Stimulated activated naive CD4-positive, alpha-beta T cell treated with Interleukin-2 at 50 U/mL for 16 hours (primary cell): ENCODE measurements at places on chromosomes 12 and 14.

DNA sequence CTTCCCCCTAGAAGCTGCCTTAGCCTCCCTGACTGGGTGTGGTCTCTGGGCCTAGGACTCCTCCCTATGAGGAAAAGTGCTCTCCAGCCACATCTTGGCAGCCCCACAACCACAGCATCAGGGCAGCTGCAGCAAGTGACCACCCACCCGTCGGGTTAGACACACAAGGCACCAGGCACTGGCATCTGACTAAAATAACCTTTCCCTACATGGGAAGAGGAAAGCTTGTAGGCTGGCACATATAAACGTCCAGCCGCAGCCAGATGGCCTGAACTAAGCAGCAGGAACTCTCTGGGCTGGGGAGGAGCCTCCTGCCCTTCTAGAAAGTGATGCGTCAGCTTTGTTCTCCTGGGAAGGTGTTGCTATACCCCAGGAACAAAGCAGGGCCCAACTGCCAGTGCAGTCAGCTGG is 328.7 kb downstream of the DPF3 start:
- no peak for DNase-seq

DNA sequence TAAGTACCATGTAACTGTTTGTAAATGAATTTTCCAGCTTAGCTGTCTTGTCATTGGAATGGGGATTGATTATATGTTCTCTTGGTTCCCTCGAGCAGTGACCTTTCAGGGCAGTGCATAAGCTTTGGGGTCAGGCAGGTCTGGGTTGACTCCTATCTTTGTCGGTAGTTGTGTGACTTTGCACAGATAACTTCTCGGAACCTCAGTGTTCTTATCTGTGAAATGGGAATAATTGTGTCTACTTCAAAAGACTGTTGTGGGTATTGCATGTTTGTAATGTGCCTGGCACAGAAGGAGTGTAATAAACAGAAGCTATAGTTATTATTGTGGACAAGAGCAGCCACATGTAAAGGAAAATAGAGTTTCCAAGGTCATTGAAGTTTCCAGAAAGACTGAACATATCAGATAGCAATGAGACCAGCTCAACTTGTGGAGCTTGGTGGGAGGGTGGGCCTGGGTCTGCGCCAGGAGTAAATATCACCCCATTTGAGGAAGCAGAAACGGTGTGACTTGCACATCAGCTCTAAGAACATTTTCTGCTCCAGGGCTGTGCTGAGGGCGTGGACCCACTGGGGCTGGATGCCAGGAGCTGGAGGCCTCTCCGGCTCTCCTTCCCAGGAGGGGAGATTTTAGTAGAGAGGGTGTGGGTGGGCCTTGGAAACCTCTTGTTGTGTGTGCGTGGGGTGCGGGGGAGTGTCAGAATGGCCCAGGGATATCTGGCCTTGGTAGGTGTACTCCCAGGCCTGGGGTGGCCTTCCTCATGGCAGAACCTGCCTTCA is 19.7 kb downstream of the FOS start:
- DNase-seq: no peak

- DNase-seq: no peak
Measured at GRCh38 chr14:91406451-91406850, 11.2 kb downstream of the CCDC88C start.

DNA sequence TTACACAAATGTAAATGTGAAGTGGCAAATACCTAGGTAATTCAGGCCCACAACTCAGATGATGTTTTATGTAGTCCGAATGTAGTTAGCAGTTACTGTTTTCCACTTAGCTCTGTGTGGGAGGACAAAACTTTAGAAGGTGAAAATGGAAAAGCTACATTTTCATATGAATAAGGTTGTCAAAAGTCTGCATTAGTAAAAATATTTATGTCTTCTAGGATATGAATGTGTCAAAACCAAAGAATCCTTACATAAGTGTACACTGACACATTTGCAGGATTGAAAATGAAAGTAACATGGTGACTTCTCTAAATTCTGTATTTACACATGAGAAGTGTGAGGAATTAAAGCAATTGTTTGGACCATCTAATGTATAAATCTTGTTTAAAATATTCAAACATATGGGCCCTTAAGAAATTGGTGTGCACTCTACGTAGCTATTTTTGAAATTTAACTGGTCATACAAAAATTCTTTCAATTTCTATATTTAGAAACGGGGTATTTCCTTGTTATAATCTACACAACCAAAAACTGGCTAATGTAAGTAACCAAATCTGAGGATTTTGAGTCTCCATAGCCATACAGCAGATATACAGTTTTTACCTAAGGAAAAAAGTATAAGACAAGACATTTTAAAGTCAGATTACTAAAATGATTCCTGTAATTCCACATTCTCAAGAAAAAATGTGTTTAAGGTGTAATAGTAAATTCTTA is 5.4 kb downstream of the CDKN1B start:
- DNase-seq: no peak

GRCh38 chr12:43655586-43655985 is 103.0 kb downstream of the PUS7L start:
- no peak for DNase-seq

DNA sequence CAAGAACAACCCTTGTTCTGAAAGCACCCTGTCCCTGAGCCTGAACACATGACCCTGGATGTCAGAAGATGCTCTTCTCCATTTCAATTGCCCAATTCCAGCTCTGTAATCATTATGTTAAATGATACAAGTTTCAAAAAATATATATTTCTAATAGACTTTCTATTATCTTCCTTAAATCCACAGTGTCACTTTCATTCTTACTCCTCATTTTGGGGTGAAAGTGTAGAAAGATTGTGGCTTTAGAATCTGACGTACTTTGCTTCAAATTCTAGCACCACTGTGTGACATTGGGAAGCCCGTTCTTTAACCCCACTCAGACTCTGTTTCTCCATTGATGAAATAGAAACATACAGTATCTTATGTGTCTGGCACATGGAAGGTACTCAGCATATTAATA is 83.2 kb downstream of the ETV6 start:
- DNase-seq: no peak

DNA sequence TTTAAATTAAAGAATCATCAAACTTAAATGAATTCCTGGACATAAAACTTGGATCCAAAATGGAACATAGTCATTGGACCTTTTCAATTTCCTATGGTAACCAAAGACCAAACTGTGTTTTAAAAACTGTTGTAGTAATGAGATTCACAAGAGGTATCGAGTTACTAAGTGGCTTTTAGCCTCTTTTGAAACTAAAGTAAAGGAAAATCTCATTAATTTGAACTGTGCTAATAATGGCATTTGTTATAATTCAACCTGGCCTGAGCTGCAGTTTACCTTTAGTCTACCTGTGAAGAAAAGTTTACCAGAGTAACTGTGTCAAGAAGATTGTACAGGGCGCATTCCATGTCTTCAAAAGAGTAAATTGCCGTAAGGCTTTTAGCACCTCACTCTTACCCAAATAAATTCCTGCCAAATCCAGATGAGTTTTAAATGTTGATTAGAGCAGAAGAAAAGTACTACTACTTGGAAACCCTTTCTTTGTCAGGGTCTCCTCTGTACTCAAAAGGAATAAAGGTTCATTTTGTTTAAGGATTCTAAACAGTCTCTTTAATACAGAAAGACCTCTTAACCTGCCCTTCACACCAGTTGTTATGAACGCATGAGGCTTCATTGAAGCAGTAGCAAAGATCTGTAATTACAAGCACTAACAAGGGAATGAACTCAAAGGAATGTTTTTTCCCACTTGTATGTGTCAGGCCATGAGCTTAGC is 17.1 kb upstream of the MED13L start:
- no peak for DNase-seq

- DNase-seq: no peak
Measured at GRCh38 chr12:116431677-116432300, 127.4 kb upstream of the MAP1LC3B2 start.

- DNase-seq: no peak
Measured at GRCh38 chr12:14576896-14577295, 9.2 kb upstream of the PLBD1 start.

- no peak for DNase-seq
Measured at GRCh38 chr14:100222224-100223093, 16.5 kb upstream of the YY1 start.

- DNase-seq: no peak
Measured at GRCh38 chr14:69501423-69501838, 16.9 kb downstream of the PLEKHD1 start.

DNA sequence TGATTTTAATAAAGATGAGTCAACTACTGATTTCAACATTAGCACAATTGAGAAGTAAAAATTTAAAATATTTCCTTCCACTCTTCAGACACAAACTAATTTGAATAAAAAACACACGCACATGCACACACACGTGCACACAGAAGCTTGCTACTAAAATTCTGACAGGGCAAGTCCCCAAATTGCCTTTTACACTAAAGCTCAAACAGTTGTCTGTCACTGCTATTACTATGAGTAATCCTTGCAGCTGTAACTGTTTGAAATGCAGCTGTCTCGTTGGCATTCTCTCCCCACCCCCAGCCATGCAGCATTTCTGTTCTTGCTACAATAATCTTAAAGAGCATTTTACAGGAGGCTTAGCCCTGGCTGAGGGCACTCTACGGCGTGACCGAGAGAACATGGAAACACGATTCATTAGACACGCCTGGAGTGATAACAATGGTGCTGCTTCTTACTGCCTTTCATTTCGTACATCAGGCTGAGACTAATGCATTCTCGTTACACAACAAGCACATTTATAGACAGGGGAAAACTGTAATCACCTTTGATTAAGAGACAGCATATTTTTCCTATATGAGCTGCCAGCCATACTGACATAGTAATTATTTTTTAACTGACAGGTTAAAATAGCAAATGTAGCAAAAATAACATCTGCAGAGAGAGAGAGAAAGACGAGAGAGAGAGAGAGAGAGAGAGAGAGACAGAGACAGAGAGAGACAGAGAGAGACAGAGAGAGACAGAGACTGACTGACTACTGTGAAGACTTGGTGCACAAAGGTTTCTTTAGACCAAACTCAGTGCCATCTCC is 153.8 kb downstream of the MED13L start:
- no peak for DNase-seq

DNA sequence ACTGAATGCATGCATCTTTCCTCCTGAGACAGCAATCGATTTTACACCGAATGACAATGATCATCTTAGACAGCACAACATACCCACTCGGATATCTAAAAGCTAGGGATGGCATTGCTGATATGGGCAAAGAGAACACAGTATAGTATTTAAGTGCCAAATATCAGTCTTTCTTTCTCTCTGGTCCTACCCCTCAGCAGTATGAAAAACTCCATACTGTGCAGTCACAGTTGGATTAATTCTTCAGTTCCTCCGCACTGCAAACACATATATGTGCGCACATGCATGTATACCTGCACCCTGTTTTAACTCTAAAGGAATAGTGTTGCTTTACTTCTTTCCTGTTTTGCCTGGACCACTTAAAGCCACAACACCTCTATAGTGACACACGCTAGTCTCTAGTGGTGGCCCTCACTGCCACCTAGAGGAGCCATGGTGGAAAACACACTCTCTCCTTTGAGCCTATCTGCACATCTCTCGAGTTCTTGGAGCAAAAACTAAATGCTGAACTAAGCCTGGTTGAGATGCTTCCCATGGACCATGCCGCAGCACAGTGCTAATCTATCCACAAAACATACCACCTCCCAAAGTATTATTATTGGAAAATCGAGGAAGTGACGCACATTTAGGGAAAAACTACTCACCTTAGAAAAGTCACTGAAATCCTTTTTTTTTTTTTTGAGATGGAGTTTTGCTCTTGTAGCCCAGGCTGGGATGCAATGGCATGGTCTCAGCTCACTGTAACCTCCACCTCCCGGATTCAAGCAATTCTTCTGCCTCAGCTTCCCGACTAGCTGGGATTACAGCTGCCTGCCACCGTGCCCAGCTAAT is 11.9 kb downstream of the TMEM52B start:
- DNase-seq: peak; percentile 26

DNA sequence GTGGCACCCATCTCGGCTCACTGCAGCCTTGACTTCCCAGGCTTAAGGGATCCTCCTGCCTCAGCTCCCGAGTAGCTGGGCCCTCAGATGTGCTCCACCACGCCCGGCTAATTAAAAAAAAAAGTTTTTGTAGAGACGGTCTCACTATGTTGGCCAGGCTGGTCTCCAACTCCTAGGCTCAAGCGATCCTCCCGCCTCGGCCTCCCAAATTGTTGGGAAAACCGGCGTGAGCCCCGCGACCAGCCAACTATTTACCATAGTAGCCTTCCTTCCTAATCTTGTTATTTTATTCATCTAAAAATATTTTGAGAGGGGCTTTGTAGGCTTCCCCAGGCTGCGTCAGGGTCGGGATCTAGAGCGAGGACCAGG is 25.4 kb upstream of the YY1 start:
- no peak for DNase-seq

GRCh38 chr12:51888316-51889215 is 663 bp downstream of the ANKRD33 start:
- DNase-seq: no peak

DNA sequence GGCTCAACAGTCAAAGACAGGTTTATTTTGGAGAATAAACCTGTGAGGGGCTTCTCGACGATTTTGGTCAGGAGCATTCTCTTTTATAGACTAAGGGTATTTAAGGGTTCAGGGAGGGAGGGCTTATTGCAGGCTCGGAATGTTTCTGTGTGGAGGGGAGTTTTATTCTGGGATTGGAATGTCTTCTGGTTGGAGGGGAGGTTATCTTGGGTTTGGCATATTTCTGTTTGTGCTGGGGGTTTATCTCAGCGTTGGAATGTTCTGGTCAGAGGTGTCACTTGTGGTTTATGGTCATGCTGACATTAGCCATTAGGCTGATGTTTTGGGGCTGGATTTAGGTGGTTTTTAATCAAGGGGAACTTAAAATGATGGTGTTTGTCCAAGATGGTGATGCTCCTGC is 103.9 kb downstream of the SUDS3 start:
- DNase-seq: no peak

GRCh38 chr14:24095271-24096068 is 1.4 kb downstream of the PCK2 start:
- peak; percentile 64 for DNase-seq

DNA sequence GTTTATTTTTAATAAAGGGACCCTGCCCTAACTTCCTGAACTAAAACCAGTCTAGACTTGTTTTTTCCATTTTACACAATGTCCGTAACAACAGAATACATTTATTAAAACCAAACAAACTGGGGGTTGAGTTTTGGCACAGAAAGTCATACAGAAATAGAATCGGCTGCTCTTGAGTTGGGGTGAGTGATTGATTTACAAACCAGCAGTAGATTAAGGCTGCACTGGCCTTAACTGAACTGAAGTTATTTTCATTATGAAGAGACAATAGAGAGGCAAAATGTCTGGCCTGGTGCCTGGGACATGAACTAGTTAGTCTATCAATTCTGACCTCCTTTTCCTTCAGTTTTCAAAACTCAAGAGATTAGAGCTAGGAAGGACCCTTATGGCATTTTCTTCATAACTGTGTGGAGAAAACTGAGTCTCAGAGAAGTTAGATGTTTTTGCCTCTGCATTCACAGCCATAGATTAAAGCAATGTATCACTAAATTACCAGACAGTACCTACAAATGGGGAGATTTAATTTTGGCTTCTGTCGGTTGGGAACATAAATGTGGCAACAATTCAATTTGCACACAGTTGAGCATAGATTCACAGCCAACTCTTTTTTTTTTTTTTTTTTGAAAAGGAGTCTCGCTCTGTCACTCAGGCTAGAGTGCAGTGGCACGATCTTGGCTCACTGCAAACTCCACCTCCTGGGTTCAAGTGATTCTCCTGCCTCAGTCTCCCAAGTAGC is 19.8 kb upstream of the MGP start:
- DNase-seq: no peak

GRCh38 chr14:82641050-82641540 is 1107.4 kb upstream of the SEL1L start:
- no peak for DNase-seq

GRCh38 chr12:47400266-47400665 is 305.6 kb downstream of the RPAP3 start:
- DNase-seq: no peak
